T-helper 1 cell (primary cell): ENCODE measurements at places on chromosomes 6 and 20.
A peak's percentile ranks its signal among the peaks of the same experiment; 100 is the strongest.

GRCh38 chr6:129243377-129243776 lies 360.4 kb downstream of the LAMA2 start:
- no peak for DNase-seq

GRCh38 chr6:43205849-43206248 lies 23.4 kb downstream of the DNPH1 start:
- DNase-seq, result no peak

GRCh38 chr20:38136421-38137245 lies 28.4 kb downstream of the TGM2 start:
- no peak for DNase-seq

- DNase-seq, result no peak
Measured at GRCh38 chr6:151131324-151132007, 108.3 kb upstream of the AKAP12 start.

- DNase-seq, result no peak
Measured at GRCh38 chr6:55778705-55779104, 96.7 kb downstream of the BMP5 start.

DNA sequence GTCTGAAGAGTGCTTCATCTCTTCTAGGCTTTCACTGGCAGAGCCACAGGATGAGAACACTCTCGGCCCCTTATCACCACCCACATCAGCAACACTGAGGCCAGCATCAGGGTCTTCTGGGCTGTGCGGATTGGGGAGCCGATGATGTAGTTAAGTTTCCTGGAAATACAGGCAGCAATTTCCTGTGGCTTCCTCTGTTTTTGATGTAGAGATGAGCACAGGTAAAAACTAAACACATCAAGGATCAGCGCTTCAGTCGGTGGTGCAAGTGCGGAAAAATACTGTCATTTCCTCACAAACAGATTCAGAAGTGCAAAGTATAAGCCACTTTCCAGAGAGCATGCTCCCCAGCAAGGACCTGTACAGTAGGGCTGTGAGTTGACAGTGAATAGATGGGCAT lies 62.6 kb downstream of the BACH2 start:
- DNase-seq, result peak; percentile 63

GRCh38 chr6:41200901-41201763 lies at the start of gene TREML2:
TSS of gene TREML2 (minus strand) at chr6:41201149. CDS start at chr6:41201008, 141 bp downstream.
- DNase-seq, result no peak

- no peak for DNase-seq
Measured at GRCh38 chr6:150934380-150934779, 68.9 kb downstream of the MTHFD1L start.

DNA sequence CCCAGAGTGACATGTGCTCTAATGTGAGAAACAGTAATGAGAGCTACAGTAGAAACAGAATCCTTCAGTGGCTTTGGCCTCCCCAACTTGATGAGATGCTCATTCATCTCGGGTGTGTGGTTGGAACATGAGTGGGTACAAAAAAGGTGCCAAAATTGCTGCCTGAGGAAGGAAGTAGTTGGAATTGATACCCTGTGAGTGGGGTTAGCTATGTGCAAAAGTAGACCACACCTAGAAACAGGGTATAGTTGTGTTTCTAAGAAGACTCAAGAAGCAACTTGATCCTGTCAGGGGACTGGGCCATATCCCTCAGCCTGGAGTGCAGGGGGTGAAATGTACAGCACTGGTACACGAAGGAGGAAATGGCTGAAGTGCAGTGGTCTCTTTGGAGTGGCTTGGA lies 206.4 kb upstream of the SUPT3H start:
- DNase-seq, result peak; percentile 73

DNA sequence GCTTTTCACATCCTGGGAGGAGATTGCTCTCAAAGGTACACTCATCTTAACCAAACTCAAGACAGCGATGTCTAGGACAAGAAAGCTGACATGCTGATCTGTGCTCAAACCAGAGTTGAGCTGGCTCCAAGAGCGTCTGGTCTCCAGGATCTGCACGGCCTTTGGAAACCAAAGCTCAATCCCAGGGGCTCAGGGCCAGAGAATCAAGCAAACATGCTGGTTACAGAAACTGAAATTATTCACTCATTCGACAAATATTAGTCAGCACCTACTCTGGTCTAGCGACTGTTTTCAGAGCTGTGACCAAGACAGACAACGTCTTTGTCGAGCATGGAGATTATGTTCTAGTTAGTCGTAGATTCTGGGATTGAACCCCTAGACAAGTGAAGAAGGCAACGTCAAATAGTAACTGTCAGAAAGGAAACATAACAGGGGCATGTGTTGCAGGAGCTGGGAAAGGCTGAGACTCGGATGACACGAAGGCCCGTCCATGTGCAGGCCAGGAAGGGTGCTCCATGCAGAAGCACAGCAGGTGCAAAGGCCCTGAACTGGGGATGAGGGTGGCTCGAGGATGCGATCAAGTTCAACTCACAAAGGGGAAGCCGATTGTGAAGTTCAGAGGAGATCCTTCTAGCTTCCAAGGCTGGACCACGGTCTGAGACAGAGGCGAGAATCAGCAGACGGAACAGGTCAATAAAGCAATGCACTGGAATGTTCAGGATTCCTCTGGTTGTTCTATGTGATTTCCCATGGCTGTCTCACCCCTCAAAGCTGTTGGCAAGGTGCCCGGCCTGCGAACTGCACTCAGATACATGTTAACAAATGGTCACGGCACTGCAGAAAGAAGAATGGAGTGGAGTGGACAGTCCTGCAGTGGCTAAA lies 12.5 kb upstream of the PCK1 start:
- no peak for DNase-seq

DNA sequence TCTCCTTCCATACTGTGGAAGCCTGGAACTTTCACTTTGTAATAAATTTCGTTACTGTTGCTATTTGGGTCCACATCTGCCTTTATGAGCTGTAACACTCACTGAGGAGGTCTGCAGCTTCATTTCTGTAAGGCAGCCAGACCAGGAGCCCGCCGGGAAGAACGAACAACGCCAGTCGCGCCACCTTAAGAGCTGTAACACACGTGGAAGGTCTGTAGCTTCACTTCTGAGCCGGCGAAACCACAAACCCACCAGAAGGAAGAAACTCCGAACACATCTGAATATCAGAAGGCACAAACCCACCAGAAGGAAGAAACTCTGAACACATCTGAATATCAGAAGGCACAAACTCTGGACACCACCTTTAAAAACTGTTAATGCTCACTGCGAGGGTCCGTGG lies 589.9 kb upstream of the SLC35B3 start:
- DNase-seq, result no peak

DNA sequence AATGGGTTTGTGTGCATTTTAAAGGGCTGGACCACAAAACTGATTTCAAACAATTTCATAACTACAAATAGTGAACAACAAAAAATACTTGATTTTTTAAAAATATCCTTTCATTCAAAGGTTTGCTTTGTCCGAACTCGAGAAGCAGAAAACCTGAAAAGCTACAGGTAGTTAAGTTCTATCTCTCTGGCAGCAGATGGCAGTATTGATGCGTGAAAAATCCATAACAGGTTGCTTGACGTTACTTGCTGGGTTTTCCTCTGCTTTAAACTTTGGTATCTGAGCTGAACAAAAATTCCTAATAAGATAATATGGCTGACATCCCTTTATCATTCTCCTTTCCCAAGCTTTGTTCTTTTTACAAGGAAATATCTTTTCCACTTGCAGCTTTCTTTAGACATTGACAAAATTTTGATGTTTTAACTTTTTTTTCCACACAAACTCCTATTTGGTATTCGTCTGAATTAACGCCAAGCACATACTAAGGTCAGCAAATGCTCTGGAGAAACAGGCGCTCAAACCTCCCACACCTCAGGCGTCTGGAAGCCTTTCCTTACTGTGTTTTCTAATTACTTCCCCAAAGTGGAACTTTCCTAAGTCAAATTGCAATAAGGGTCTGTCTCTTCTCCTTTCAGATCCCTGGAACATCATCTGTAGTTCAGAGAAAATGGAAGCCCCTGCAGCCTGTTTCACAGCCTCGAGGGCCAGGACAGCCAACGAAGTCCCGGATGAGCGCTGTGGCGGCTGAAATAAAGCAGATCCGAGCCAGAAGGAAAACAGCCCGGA lies 50.3 kb upstream of the GFRAL start:
- peak; percentile 12 for DNase-seq

DNA sequence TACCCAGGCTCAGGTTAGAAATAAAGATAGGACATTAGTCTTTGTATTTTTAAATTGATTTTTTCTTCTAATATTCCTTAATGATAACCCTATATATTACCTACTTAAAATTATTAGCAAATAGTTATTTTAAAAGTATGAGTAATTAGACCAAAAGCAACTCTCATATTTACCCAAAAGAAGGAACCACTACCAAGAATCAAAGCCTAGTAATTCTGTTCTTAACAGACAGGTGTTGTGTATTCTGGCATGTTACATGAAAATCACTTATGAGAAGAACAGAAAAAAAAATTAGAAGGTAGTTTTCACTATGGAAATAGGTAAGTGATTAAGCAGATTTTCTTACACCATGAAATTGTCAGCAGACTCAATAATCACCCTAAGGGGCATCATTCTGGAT lies 105.1 kb downstream of the ATG5 start:
- no peak for DNase-seq

GRCh38 chr6:24603241-24603640 lies 42.8 kb downstream of the KIAA0319 start:
- no peak for DNase-seq

- peak; percentile 39 for DNase-seq
Measured at GRCh38 chr6:106117579-106117978, 31.4 kb downstream of the PRDM1 start.

DNA sequence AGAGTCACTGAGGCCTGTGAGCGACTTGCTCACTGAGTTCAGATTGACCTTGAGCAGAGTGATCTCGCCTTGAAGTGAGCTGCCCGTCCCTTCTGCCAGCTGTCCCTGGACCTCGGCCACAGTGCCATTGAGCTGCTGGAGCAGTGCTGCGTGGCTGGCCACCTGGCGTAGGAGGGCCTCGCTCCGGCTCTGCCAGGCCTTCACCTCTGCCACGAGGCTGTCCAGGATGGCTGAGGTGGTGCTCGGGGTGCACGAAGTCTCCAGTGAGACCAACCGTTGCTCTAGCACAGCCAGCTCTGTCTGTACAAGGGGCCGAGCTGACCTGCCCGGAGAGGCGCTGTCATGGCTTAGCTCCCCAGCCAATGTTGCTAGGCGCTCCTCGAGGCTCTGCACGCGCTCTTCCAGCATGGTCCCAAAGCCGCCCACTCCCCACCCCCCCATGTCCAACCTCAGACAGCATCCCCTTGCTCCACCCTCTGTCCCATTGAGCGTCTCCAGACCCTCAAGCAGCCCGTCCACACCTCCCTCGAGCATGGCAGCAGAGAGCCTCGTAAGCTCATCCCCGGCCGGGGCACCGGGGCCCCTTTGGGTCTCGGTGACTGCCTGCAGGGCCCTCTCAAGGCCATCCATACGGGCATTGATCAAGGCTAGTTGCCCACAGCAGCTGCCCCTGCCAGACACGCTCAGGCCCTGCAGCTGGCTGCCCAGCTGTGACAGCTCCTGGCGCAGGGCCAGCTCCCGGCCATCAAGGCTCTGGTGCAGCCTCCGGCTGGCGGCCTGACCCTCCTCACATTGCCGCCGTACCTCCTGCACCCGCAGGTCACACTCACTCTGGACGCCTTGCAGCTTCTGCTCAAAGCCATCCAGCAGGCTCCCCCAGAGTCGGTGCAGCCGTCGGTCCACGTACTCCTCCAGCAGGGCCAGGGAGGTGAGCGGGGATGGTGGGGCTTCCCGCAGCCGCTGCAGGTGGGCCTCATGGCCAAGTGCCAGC lies 4.6 kb downstream of the EMILIN3 start:
- no peak for DNase-seq

DNA sequence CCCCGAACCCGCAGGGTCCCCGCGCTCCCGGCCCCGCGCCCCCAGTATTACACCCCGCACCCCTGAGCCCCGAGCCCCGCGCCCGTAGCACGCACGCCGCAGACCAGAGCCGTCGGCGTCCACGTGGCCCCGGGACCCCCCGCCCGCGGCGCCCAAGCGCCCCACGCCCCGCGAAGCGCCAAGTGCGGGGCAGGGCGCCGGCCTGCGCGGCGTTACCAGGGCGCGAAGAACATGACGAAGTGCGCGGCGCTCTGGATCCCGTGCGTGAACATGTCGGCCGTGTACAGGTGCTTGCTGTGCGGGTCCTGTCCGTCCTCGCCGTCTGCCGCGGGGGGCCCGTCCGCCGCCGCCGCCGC lies 312 bp downstream of the TXNDC5 start:
- peak; percentile 33 for DNase-seq

DNA sequence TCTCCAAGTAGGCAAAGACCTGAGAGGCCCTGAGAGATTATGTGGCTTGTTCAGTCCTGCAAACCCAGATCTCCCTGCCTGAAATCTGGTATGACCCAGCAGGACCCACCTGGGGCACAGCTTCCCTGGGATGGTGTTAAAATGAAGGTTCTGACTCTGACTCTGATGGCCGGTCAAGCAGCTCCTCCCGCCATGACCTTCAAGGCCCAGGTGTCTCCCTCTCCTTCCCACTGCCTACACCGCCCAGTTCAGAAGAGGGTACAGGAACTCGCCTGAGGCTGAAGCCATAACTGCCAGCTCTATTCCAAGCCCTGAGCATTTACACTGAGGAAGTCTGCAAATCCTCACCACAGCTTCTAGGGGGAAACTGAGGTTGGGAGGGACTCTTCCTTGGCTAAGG lies 5.9 kb upstream of the CST7 start:
- no peak for DNase-seq

DNA sequence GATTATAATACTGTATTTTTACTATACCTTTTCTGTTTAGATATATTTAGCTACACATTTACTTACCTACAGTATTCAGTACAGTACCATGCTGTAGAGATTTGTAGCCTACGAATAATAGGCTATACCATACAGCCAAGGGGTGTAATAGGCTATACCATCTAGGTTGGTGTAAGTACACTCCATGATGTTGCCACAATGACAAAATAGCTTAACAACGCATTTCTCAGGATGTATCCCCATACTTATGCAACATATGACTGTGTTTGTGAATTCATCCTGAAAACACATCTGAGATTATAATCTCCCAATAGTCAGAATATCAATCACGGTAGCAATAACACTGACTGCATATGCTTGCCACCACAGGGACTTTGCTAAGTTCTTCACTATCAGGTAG lies 20.7 kb downstream of the B4GALT5 start:
- DNase-seq, result no peak

DNA sequence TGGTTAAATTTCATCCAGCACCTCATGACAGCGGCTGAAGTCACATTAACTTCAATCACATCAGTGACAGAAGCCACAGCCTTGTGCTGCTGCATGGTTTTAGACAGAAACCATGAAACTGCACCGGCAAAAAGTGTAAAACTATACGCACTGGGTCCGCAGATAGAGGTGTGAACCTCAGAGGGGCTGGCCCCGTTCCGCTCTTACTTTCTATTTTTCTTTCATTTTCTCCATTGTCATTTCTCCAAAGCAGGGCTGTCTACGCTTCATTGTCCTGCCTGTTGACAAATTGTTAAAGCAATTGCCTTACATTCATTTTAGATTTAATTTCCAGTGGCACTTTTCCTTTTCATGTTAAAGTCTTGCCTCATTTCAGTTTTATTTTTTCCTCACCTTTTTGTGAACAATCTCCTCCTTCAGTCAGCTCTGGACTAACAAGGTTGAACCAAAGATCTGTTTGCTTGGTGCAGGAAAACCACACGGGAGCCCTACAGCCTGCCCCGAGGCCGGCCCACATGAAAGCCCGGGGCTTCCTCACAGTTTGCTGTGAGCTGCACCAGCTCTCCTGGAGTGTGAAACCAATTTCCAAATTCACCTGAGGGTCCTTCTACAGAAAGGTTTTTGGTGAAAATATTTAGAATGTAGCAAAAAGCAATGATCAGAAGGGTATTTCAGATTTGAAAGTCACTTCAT lies 63.7 kb downstream of the PRR18 start:
- no peak for DNase-seq

- DNase-seq, result no peak
Measured at GRCh38 chr20:3543901-3544507, 73.2 kb downstream of the ATRN start.
